T-helper 1 cell (primary cell): ENCODE measurements at places on chromosomes 7 and 10.

- no peak for DNase-seq
Observed at GRCh38 chr10:31836569-31837406, 91.8 kb downstream of the ARHGAP12 start.

DNA sequence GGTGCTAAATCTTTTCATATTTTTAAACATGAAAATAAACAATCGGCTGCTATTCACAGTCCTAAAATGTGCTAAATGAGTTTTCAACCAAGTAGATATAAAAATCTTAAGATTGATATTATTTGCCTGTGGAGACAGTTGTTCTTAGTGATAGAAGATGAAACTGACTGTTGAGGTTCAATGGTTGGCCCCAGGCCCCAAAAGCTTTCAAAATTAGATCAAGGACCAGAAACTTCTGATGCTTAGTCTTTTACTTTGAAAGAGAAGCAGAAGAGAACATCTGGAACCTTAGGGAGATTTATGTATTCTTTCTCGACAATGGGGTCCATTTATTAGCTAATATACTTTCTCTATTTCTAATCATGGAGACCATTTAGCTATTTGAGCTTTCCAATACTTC lies 155.8 kb downstream of the REEP3 start:
- DNase-seq: no peak

DNA sequence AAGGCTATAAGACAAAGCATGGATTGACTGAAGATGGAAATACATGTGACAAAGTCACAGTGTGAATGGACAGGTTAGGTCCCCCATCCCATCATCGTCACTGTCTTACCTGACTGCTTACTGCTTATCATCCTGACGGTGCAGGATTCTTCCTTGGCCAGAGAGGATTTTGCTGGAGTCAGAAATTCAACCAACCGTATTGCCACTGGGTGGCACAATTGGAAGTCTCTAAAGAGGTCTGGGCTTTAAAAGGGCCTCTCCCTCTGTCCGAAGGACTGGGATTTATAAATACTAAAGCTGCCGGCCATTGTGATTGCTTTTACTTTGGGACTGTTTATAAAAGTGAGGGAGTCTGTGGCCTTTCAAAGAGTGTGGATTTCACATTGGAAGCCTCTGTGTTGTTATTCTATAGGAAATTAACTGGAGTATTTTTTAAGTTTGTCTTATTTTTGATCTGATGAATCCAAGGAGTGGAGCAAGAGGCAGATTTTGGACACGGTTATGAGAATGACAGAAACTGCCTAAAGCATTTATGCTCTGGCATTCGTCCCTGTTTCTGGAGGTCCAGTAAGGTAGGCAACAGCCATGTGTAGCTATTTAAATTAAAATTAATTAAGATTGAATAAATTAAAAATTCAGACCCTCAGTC lies 113.3 kb upstream of the CREB5 start:
- no peak for DNase-seq

- no peak for DNase-seq
Observed at GRCh38 chr7:134836447-134836846, 57.0 kb downstream of the CALD1 start.

DNA sequence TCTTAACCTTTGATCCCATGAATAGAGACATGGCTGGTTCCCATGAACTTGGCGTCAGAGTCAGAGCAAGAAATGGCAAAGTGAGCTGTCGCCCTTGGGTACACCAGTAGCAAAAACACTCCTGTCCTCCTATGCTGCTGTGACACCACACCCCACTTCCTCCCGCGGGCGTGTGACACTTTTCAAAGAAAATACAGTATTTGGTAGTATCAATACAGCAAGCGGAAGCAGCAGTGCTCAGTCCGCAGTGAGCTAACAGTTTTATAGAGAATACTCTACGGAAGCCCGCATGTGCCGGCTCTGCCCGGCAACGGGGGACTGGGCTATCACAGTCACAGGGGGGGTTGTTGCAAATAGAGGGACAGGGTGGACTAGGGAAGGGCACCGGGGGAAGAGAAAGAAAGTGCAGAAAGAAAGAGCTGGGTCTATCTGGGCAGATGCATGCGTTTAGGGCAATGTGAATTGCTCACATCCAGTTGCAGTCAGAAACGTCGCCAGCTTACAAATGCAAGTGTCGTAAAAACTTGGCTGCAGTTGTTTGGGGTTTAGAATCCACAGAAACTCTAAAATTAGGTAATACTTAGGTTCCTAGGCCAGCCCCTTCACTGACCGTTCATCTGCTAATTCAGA lies 49.8 kb downstream of the PRKCQ start:
- DNase-seq: peak; percentile 57

DNA sequence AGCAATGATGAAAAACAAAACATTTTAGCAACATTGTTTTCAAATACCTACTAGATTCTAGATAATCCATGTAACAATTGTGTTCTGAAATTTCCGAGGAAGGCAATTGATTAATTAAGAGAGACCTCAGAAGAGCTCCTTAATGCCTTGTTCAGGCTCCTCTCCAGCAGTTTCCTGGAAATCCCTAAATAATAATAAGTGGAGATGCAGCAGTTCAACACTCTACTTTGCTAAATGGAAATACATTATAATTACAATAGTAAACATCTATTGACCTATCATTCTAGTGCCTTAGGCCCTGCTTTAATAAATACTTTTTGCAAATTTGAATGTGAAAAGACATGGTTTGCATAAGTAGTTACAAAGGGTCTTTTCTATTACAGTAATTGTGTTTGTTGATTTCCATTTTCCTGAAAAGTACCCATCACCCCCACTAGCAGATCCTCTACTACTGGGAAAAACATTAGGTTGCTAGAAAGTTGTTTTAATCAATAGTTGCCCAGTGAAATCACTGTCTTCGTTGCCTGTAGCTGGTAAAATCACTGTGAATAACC lies 186.6 kb upstream of the STK17A start:
- DNase-seq: no peak

GRCh38 chr7:70094831-70095230 lies 496.6 kb downstream of the AUTS2 start:
- no peak for DNase-seq

DNA sequence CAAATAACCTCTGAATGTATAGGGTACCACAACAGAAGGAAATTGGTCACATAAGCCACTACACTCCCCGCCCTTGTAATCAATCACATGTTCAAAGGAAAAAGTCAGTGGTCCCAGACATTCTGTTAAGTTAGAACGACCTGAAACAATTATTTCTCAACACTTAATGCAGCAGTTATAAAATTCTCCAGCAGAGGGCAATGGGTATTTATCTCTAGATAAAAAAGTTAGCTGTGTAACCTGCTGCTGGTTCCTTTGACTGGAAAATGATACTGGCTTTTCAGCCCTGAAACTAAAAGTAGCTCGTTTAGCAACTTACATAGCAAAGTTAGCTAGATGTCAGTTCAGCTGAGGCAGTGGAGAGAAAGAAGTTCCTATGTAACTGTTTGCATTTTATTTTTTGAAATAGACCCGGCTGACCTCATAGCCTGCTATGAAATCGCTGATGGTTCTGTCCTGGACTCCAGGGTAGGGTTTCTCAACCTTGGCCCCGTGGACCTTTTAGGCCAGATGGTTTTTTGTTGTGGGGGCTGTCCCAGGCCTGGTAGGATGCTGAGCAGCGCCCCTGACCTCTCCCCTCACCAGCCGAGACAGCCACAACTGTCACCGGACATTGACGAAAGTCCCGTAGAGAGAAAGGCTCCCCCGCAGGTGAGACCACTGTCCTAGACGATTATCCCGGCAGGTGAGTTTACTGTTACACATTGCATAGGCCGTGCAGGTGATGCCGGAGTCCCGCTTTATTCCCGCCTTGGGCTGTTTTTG lies 40.2 kb upstream of the PROSER2 start:
- DNase-seq: no peak

DNA sequence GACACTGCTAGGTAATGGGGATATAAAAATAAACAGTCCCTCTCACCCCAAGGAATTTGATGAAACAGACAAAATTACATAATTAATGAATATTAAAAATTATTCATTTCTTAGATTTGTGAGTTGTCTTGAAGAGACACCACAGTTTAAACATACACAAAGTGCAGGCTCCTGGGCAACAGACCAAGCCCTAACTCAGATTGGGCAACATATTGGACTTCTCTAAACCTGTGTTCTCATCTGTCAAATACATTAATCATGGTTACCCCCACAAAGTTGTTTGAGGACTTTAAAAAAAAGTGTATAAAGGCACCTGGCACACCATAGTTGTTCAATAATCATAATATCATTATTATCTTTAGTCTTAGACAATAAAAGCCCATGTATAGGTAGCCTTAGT lies 62.5 kb upstream of the CAPZA2 start:
- no peak for DNase-seq

DNA sequence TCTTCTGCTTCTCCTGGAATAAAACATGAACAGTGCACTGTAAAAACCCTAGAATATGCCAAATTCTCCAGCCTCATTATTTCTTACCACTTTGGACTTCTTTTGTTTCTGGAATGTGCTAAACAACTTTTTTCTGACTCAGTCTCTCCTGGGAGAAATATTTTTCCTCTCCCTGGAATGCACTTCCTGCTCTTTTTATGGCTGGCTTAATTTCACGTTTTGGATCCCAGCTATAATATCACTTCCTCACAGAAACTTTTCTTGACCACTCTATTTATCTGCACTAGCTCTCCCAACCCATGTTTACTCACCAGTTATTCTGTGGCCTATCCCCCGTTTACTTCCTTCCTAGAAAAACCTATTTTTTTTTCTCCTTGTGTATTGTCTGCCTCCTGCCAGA lies 26.7 kb downstream of the ABCB5 start:
- no peak for DNase-seq

DNA sequence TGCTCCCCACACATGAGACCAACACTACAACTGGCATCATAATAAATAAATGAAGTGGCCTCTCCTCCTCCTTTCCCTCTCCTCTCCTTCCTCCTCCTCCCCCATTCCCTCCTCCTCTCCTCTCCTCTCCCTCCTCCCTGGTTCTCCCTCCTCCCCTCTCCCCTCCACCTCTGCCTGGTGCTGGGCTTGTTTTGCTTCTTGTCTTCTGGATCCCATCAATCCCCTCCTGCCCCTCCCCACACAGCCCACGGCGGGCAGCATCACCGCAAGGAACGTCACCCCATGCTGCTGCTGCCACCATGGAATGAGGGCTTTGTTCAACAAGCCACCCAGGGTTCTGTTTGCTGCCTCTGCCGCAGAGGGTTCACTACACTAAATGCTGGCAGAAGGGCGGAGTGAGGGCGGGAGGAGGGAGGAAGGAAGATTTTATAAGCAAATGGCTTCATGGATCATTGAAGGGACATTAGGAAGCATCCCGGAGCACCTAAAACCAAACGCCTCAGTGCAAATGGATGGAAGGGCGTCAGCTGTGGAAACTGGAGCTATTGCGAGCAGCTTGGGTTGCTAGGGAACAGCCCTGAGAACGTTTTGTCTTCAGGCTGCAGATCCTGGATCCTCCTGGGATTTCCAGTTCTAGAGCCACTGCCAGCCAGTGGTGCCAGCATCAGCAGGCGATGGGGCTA lies 379.7 kb upstream of the ZMIZ1 start:
- DNase-seq: no peak

DNA sequence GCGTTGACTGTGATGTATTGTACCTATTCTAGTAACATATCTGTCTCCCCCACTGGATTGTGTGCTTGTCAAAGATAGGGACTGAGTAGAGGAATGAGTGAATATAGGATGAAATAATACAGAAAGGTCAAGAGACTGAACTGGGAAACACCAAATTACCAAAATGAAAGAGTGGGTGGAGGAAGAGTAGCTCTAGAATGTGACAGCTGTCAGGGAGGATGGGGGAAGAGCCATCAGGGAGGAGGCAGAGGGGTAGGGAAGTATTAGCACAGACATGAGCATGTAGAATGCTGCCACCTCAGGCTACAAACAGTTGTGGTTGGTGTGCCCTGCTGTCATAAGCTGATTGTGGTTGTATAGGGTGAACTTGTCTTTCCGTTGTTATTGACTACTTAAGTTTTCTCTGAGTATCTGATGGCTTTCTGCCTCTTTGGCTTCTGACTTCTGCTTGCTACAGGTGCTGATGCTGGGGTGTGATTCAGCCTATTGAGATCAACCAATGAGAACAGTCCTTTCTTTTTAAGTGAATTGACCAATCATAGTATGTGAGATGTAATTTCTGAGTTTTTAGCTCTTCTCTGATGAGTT lies 5.6 kb downstream of the CCSER2 start:
- DNase-seq: peak; percentile 67

DNA sequence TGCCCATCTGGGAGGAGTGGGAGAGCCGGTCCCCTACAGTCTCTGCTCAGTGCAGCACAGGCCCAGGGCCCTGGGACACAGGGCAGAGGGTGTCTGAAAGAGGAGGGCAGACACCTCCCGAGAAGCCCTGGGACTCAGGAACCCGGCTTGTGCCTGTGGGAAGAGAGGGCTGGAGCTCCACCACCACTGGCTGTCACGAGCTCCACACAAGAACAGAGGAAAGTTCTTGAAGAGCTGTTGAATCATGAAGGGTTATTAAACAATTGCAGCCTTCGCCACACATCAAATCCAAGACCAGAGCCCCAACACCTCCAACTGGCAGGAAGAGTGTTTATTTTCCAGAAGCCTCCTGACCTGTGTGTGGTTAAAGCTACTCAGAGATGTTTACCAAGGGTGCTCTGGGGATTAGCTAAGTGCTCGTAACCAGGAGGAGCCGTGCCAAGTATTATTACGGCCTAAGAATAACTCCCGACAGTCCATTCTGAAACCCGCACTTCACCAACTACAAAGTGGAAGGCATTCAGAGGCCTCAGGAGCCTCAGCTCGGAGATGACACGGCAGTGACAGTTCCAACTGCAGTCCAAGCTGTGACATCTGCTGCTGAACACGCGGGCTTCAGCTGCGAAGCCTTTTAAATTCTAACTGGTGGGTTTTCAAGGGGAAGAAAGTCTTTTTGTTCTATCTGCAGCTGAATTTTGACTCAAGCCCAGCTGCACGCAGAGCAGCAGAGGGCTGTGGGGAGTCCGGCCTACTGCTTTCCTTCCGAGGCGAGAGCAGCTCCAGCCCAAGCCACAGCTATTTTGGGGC lies 75.1 kb downstream of the MAD1L1 start:
- DNase-seq: no peak

DNA sequence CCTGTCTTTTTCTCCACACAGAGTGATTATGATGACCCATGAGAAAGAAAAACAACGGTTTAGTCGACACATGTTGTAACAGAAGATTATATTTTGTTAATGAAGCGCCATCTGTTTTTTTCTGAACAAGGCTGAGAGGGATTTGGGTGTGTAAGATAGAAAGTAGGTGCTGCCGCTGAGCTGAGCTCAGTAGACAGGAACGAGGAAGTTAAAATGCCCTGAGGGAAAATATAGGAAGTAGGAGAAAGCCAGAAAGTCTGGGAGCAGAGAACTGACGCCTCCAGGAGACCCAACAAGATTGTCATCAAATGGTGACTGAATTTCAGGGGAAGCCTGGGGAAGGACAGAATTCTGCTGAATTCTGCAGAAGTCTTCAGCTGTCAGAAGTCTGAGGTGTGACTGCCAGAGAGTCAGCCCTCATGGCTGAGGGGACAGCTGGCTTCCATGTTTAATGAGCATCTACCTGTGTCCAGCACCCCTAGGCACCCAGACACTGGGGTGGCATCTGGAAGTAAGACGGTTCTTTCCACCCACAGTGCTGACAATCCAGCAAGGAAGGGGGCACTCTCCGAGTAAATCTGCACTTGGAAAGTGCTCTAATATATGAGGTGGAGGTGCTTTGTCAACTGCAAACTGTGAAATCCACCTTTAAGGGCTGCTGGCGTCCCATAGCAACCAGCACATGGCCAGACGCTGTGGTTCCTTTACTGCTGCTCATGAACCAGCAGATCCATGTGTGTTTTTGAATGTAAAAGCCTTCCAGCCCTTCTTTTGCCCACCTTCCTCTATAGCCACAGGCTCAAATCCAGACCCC lies 12.5 kb upstream of the TSPAN15 start:
- no peak for DNase-seq
